ENCODE measurements at places on chromosomes 2 and 18.

- no peak for DNase-seq
These were observed 70.3 kb downstream of the WDR7 start for GRCh38 chr18:56721491-56721890.

GRCh38 chr2:202545523-202545922 lies 89.2 kb upstream of the FAM117B start:
- no peak for DNase-seq

- peak; percentile 38 for DNase-seq
These were observed 180.5 kb downstream of the HDAC4 start for GRCh38 chr2:239220341-239220740.

DNA sequence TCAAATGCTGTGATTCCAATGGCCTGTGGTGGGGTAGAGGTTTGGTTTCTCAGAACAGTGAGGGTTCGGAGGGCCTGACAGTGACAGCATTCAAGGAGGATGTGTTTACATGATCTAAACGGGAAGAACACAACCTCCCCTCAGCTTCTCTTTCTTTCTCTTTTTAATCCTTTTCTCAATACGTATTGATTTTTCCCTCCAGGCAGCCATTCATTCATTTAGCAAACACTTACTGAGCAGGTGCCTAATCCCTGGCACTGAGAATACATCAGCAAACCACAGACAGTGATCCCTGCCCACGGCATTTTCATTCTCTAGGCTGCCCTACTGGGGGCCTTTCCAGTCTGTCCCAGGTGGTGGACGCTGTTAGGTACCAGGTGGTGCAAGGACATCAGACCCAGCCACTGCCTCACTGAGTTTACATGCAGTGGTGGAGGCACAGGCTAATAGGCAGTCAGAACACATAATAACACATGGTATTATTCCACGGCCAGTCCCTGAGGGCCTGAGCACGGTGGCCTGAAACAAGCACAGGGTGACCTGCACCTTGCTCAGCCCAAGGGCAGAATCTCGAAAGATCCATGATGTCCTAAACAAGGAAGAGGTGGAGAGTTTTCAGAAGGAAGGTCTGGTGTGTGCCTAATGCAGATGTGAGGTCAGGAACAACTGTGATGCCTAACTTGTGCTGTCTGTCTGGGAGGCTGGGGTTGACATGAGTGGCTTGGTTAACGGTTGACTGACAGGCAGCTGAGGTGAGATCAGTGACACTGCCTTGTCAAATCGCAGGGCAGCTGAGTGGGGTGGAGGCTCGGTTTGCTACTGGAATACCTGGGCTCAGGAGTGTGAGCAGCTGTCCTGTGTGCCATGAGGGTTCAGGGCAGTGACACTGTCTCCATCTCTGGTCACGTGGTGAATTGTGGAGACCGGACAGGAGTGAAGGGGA lies 785.5 kb upstream of the HS6ST1 start:
- DNase-seq: no peak

DNA sequence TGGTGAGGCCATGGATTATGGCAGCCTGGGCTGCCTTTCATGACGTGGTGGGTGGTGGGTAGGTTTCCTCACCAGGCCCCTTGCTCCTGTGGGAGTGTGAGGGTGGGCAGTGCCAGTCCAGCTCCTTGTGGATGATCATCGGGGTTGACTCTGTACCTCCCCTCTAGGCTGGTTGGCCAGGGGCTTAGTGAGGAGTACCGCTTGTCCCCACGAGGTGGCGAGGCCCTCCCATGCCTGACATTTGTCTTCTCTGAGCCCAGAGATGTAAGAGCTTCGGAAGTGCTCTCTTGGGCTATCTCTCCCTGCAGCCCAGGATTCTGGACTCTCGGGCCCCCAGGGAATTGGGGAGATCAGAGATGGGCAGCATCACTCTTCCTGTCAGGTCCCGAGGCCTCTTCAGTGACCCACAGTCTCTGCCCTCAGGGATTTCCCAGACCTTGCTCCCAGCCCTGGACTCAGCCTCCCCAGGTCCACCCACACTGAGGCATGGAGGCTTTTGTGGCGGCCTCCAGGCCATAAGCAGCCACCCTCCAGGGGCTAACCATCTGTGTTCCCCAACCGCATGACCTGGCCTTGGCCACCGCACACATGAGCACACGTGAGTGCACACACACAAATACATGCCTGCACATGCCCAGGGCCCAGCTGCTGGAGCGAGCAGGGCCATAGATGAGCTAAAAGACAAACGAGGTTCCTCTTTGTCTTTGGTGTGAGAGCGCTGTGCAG lies 6.5 kb downstream of the SPR start:
- peak; percentile 63 for DNase-seq

DNA sequence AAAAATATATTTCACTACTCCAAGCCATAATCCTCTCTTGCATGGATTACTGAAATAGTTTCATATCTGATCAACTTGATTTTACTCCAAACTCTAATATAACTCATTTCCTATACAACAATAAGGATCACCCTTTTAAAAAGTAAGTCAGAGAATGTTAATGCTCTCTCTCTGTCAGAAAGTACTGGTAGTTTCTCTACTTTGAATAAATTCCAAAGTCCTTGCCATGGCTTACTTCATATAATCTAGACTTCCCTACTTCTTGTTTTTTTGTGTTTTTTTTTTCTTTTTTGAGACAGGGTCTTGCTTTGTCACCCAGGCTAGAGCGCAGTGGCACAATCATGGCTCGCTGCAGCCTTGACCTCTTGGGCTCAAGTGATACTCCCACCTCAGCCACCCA lies 36.2 kb downstream of the MAP3K2 start:
- DNase-seq: no peak

GRCh38 chr2:231613663-231614558 lies 21.2 kb downstream of the TEX44 start:
- peak; percentile 78 for DNase-seq

DNA sequence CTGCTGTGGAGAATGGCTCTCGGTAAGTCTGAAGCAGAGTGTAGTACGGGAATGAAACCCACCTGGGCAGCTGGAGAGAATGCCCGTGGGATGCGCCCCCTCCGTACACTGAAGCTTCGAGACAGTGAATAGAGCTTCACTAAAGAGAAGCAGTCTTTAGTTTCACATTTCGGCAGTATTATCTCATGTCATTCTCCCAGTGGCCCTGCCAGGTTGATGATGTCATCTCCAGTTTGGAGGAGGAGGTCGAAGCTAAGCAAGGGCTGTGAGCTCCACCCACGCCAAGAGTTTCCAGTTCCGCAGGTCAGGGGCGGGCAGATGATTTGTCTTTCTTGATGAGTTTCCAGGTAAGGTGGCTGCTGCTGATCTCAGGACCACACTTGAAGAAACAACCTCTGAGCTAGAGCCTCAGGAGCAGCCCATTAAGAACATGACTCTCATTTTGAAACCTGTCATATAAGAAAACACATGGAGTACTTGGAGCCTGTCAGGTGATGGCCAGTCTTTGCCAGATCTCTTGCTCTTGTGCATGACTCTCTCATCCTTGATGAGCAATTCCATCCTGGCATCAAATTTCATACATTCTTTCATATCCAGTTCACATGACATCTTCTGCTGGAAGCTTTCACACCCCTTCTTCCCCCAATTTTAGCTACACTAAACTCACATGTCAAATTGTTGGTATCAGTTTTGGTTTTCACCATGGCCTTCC lies 475.0 kb downstream of the RNF144A start:
- no peak for DNase-seq

DNA sequence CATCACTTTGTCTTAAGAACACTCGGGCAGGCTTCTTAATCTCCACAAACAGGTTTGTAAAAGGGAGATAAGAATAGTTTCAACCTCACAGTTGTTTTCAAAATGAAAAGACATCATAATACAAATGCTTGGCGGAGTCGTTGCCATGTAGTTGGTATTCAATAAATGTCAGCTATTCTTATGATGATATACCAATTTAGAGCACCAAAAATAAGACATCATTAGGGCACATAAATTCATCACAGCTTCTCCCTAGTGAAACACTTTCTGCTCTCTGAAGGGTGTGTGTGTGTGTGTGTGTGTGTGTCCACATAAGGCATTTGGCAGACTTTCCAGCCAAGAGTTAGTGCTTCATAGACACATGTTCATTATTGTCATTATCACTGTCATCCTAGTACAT lies 10.8 kb downstream of the TMEM182 start:
- no peak for DNase-seq

DNA sequence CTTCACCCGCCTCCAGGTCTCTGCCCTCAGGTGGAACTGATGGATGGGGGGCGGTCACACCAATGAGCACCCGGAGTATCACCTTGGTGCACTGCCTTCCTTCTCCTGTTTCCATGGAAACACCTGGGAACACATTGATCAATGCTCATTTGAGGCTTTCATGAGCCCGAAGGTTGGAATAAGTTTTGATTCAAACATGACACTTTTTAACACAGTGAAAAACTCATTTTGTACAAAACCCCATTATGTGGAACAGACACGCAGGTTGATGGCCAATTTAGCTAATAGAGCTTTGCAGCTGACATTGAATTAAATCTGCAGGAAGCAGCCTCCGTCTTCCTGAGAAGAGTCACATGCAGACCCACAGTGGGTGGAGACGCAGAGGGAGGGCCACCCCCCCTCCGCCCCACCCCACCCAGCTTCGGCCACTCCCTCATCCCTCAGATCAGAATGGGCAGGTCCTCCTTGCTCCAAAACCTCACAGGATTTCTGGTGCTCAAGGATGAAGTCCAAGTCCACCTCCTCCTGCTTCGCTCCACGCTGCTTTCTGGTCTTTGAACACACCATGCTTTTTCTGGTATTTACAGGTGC lies 96.0 kb upstream of the MYCN start:
- no peak for DNase-seq

- DNase-seq: no peak
These were observed 115.4 kb downstream of the TMEM200C start for GRCh38 chr18:5779922-5780321.

GRCh38 chr18:78610179-78610578 lies 369.4 kb upstream of the SALL3 start:
- DNase-seq: no peak

- no peak for DNase-seq
These were observed 22.4 kb upstream of the EML6 start for GRCh38 chr2:54701029-54701428.

GRCh38 chr2:166091439-166091838 lies 36.4 kb downstream of the SCN1A start:
- DNase-seq: no peak

GRCh38 chr2:173869244-173870229 lies 95.6 kb downstream of the SP3 start:
- no peak for DNase-seq

DNA sequence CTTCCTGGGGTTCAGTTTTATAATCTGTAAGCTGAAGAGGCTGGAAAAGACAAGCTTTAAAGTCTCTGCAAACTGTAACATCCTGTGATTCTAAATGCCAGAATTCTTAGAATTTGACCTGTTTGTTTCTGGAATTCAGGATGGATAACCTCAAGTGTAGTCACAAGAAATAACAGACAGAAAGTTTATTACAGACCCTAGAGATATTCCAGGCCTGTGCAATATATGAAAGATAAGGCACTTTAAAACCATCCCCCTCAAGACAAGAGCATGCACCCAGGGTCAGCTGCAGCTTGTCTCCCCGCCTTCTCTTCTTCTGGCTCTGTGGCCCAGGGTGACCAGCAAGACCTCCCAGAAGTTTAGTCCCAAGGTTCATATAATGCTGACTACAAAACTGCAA lies 298.7 kb upstream of the ACVR2A start:
- no peak for DNase-seq

GRCh38 chr18:3538456-3538855 lies 88.5 kb downstream of the TGIF1 start:
- DNase-seq: no peak

GRCh38 chr2:220373878-220374277 lies 746.4 kb downstream of the SLC4A3 start:
- DNase-seq: no peak

DNA sequence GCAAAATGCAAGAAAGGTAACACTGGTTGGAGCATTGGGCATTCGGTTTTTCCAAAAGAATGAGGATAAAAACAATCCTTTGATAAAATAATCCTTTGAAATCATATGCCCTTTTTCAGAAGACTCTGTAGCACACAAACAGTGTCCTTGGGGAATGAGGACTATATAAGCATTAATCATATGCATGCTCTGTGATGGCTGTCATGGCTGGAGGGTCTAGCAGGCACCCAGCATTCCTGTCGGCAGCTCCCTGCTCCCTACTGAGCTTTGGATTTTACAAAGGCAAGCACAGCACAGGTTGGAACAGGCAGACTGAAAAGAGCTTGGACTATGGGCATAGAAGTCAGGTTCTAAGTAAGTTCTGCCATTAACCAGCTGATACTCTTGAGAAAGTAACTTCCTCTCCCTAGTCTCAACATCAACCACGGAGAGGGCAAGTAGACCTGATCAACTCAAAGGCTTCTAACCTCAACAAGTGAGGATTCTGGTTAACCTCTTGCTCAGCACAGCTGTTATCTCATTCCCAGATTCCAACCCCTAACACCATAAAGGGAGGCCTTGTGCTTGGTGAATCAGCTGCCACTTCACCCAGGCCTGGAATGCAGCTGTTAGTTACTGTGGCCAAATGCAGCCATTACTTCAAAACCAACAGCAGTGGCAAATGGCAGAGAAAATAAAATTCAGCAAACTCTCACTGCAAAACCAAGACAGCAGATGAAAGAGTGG lies 29.5 kb downstream of the GALNT14 start:
- DNase-seq: no peak

- no peak for DNase-seq
These were observed 11.0 kb upstream of the CTAGE1 start for GRCh38 chr18:22428672-22429071.

DNA sequence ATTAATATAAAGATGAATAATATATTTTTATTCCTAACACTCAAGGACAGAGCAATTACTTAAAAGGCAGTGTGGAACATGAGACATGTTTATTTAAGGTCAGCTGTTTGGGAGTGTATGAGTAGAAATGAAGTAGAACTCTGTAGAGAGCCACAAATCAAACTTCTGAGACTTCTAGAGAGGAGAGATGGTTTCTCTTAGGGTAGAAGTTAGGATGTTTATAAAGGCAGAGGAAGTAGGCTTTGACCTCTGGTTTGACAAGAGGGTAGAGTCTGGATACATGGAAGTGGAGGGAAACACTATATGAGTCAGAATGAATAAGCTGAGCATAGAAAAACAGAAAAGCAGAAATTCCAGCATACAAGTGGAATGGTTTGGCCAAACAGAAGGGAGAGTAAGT lies 262.1 kb upstream of the KLHL14 start:
- DNase-seq: no peak

DNA sequence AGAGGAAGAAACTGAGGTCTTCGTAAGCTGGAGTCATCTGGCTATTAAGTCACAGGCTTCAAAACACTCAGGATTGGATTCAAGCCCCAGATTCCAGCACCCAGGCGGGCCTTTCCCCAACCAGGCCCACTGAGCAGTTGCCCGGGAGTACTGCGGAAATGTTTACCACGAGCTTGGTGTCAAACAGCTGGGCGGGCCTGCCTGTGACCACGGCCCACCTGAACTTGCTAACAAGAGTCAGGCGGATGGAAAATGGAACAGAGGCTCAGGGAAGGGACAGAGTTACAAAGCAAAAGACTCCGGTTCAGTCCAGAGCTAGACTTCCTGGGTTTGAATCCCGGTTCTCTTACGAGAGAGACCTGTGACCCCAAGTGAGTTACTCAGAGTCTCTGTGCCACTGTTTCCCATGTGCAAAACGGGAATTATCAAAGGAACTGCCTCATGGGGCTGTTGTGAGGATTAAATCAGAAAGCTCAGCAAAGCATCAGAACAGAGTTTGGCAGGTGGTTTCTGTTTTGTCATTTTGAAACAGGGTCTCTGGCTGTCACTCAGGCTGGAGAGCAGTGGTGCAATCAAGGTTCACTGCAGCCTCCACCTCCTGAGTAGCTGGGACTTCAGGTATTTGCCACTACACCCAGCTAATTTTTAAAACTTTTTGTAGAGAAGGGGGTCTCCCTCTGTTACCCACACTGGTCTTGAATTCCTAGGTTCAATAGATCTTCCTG lies 49.0 kb upstream of the TFCP2L1 start:
- DNase-seq: no peak

GRCh38 chr2:44526352-44526751 lies 164.6 kb downstream of the CAMKMT start:
- no peak for DNase-seq
